Activated CD4-positive, alpha-beta memory T cell treated with anti-CD3 and anti-CD28 coated beads for 36 hours (primary cell): ENCODE measurements at places on chromosomes 1 and 21.

DNA sequence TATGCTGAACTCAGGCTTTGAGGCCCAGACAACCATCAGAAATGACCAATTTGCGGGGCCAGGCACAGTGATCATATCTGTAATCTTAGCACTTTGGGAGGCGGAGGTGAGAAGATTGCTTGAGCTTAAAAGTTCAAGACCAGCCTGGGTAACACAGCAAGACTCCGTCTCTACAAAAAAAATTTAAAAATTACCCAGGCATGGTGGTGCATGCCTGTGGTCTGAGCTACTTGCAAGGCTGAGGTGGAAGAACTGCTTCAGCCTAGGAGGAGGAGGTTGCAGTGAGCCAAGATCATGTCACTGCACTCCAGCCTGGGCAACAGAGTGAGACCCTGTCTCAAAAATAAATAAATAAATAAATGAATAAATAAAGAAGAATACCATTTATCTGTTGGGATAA, 156.5 kb downstream of the EIF4G3 start:
- no peak overlapping the region for H3K27ac ChIP-seq
- peaks cover 3% of the 10 kb centered on the region for H3K36me3 ChIP-seq
- no peaks in the 10 kb centered on the region for H3K27me3 ChIP-seq
- no peak overlapping the region for H3K4me3 ChIP-seq
- no peak for DNase-seq

GRCh38 chr1:24822887-24823286, 77.6 kb downstream of the CLIC4 start:
- no peaks in the 10 kb centered on the region for H3K36me3 ChIP-seq
- no peak overlapping the region for H3K27ac ChIP-seq
- peaks cover 6% of the 10 kb centered on the region for H3K27me3 ChIP-seq
- peaks cover 1% of the 10 kb centered on the region for H3K4me1 ChIP-seq
- H3K4me3 ChIP-seq: no peak overlapping the region

- no peaks in the 10 kb centered on the region for H3K27me3 ChIP-seq
- no peaks in the 10 kb centered on the region for H3K4me1 ChIP-seq
- no peak overlapping the region for H3K27ac ChIP-seq
Measured at GRCh38 chr1:201217146-201217545, 26.5 kb downstream of the IGFN1 start.

- no peak for DNase-seq
- H3K27me3 ChIP-seq: no peaks in the 10 kb centered on the region
- no peak overlapping the region for H3K4me3 ChIP-seq
- H3K4me1 ChIP-seq: no peaks in the 10 kb centered on the region
- H3K36me3 ChIP-seq: peaks cover 10% of the 10 kb centered on the region
Measured at GRCh38 chr1:97668945-97669344, 251.9 kb downstream of the DPYD start.

DNA sequence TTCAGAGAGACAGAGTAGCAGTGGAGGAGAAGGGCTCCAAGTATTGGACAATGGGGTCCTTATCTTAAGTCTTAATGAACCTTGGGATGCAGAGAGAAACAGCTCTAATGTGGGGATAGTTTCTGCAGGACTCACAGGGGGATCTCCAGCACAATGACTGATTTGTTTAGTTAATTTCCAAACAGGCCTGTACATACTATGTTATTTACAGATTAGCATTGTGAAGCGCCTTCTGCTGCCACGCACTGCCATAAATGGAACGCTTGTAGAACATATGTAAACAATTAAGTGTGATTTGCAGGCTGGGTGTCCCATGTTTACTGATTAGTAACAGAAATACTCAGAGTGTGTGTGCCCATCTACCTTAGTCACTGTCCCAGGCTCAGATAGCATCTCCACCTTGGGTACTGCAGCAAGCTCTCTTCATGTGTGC, 56.1 kb downstream of the NTPCR start:
- no peak overlapping the region for H3K4me3 ChIP-seq
- DNase-seq: no peak
- no peak overlapping the region for H3K27ac ChIP-seq
- H3K4me1 ChIP-seq: no peaks in the 10 kb centered on the region
- H3K36me3 ChIP-seq: peaks cover 34% of the 10 kb centered on the region
- H3K27me3 ChIP-seq: no peaks in the 10 kb centered on the region

DNA sequence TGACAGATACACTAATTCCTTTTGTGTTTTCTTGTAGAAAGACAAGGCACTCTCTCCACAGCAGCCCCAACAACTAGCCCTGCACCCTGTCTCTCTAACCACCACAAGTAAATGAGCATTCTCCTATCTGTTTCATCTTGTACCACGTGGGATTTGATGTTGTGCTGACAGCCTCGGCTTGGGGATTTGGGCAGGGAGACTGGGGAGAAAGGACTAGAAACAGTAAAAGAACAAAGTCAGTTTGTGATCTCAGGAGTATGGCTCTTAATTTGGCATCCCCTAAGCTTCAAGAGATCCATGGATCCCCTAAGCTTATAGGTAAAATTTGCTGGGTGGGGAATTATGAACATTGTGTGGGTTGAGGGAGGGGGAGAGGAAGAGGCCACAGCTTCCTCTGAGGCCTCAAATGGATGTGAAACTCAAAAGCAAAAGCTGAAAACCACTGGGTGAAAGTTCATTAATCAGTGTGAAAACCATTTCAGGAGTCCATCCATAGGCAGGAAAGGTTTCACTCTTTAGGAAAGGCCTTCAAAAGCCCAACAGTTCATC, 3.1 kb downstream of the C1orf162 start:
- peak overlapping the region; percentile 53 for H3K27ac ChIP-seq
- H3K36me3 ChIP-seq: peaks cover 16% of the 10 kb centered on the region
- no peaks in the 10 kb centered on the region for H3K27me3 ChIP-seq
- peak overlapping the region; percentile 20 for H3K4me3 ChIP-seq
- H3K4me1 ChIP-seq: peaks cover 62% of the 10 kb centered on the region
- peak; percentile 57 for DNase-seq

DNA sequence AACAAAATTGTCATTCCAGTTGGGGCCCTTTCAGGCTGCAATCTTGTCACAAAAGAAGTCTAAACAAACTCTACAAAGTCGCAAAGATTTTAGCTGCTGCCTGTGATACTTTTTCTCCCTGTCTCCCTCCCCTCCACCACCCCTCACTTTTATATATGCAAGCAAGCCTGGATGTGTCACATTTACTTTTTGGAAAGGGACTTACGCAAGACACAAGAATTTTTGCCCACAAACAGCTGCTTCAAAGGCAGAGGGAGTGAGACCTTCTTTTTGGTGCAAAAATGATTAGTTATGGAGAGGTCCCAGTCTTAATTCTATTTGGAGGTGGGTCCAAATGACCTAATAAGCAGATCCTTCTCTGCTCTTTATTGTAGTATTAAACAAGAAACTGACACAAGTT, 22.9 kb upstream of the RALGPS2 start:
- no peaks in the 10 kb centered on the region for H3K4me1 ChIP-seq
- no peak overlapping the region for H3K4me3 ChIP-seq
- DNase-seq: no peak
- no peaks in the 10 kb centered on the region for H3K36me3 ChIP-seq

DNA sequence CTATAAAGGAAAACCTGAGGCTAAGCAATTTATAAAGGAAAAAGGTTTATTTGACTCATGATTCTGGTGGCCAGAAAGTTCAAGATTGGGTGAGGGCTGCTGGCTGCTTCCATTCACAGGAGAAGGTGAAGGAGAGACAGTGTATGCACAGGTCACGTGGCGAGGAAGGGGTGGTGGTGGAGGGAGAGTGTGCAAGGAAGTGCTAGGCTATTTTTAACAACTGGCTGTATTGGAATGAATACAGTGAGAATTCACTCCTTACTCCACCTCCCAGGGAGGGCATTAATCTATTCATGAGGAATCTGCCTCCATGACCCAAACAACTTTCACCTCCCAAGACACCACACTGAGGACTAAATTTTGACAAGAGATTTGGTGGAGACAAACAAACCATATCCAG, 51.0 kb downstream of the SYDE2 start:
- no peaks in the 10 kb centered on the region for H3K36me3 ChIP-seq
- no peak overlapping the region for H3K27ac ChIP-seq
- no peak overlapping the region for H3K4me3 ChIP-seq
- no peak for DNase-seq

GRCh38 chr1:159881622-159882526, 18.1 kb downstream of the CFAP45 start:
- no peaks in the 10 kb centered on the region for H3K4me1 ChIP-seq
- no peaks in the 10 kb centered on the region for H3K27me3 ChIP-seq
- no peak overlapping the region for H3K4me3 ChIP-seq

DNA sequence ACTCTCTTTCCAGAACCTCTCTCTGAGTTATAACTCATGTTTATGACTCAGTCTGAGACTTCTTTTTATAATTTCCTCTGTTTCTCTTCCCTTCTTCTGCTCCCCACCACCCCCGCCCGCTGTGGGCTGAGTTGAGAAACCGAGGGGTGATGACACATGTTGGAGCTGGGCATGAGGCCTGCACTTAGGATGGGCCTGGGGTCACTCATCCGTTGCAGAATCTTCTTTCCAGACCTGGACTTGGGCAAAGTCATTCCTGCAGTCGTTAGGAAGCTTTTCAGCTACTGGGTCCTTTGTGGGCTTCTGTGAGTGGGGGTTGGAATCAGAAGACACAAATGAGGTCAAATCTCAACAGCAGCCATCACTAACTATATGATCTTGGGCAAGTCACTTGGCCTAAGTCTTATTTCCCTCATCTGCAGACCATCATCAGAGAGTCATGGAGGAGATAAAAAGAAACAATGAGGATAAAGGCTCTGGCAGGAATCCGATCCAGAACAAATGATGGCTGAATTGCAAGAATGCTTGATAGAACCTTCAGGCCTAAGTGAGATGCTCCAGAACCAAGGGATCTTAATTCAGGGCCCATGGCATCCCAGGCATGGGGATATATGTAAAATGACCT, 53.4 kb downstream of the RPS6KA1 start:
- H3K27me3 ChIP-seq: no peaks in the 10 kb centered on the region
- peaks cover 47% of the 10 kb centered on the region for H3K4me1 ChIP-seq
- peak; percentile 94 for DNase-seq

DNA sequence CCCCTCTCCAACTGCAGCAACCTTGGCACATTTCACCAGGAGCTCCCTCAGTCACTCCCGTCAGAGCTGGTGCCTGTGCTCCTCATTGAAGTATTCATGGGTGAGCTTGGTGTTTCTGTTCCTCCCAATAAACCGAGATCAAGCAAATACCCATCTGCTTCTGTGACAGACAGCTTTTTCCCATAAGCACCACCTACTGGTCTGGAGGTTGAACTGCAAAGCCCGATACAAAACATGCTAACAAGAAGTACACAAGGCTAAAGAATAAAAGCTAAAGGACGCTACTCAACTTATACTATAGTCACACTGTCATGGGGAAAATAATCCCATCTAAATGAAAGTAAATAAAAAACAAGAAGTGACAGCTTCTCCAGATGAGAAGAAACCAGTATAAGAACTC, 111.9 kb upstream of the C21orf91 start:
- H3K4me1 ChIP-seq: no peaks in the 10 kb centered on the region
- peak overlapping the region; percentile 31 for H3K4me3 ChIP-seq
- H3K36me3 ChIP-seq: no peaks in the 10 kb centered on the region
- no peak for DNase-seq

GRCh38 chr21:14095056-14095455, 115.7 kb downstream of the LIPI start:
- no peak overlapping the region for H3K27ac ChIP-seq
- H3K4me1 ChIP-seq: no peaks in the 10 kb centered on the region
- H3K4me3 ChIP-seq: no peak overlapping the region
- no peak for DNase-seq

DNA sequence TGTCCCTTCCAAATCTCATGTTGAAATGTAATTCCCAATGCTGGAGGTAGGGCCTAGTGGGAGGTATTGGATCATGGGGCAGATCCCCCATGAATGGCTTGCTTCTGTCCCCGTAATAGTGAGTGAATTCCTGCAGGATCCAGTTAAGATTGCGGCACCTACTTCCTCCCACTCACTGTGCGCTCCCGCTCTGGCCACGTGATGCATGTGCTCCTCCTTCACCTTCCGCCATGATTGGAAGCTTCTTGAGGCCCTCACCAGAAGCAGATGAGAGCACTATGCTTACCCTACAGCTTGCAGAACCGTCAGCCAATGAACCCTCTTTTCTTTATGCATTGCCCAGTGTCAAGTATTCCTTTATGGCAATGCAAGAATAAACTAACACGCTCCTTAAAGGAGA, 14.9 kb upstream of the RAB3GAP2 start:
- H3K27ac ChIP-seq: no peak overlapping the region
- DNase-seq: no peak
- H3K27me3 ChIP-seq: peaks cover 3% of the 10 kb centered on the region
- H3K4me3 ChIP-seq: no peak overlapping the region
- no peaks in the 10 kb centered on the region for H3K4me1 ChIP-seq
- H3K36me3 ChIP-seq: no peaks in the 10 kb centered on the region

GRCh38 chr1:223780318-223780717, 65.4 kb downstream of the TP53BP2 start:
- H3K36me3 ChIP-seq: peaks cover 41% of the 10 kb centered on the region
- no peak overlapping the region for H3K27ac ChIP-seq
- peaks cover 21% of the 10 kb centered on the region for H3K4me1 ChIP-seq

DNA sequence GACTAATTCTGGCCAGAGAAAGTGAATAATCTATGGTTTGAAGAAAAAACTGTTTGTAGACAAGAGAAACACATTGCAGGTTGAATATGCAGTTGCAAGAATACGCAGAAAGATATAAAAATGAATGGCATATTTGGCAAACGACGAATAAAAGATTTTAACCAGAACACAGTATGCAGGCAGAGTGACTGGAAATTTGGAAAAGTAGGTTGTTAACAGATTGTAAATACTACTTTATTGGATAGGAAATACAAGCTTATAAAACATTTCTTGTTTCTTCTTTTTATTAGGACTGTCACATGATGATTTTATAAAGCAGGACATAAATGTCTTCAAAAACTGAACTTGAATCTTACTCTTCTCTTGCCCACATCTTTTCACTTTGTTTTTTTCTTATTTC, 573.3 kb upstream of the PBX1 start:
- H3K27ac ChIP-seq: no peak overlapping the region
- H3K27me3 ChIP-seq: no peaks in the 10 kb centered on the region
- no peaks in the 10 kb centered on the region for H3K36me3 ChIP-seq
- H3K4me1 ChIP-seq: no peaks in the 10 kb centered on the region
- H3K4me3 ChIP-seq: no peak overlapping the region
- DNase-seq: no peak

DNA sequence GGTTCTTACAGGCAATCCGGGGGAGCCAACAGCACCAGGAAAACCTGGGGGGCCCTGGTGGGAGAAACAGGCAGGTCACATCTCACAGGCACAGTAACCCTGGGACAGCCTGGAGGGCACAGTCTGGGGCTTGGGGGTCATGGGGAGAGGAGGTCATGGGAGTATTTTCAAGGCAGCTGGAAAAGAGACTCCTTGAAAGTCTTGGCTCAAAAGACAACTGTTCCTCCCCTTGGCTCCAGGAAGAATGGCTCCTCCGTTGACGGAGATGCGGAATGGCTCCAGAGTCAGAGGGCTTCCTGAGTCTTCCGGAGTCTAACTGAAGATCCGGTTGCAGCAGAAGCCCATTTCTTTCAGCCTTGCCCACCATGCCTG, 25.9 kb upstream of the PEF1 start:
- no peak overlapping the region for H3K27ac ChIP-seq
- DNase-seq: no peak
- H3K4me3 ChIP-seq: no peak overlapping the region
- H3K36me3 ChIP-seq: no peaks in the 10 kb centered on the region

GRCh38 chr1:53462193-53462592, 3.0 kb downstream of the DMRTB1 start:
- H3K36me3 ChIP-seq: no peaks in the 10 kb centered on the region
- H3K4me1 ChIP-seq: no peaks in the 10 kb centered on the region
- H3K27me3 ChIP-seq: peaks cover 2% of the 10 kb centered on the region
- no peak for DNase-seq
- no peak overlapping the region for H3K27ac ChIP-seq
